SW 1271 (cell line): ENCODE measurements at places on chromosomes 13 and 19.
A peak's percentile ranks its signal among the peaks of the same experiment; 100 is the strongest.

DNA sequence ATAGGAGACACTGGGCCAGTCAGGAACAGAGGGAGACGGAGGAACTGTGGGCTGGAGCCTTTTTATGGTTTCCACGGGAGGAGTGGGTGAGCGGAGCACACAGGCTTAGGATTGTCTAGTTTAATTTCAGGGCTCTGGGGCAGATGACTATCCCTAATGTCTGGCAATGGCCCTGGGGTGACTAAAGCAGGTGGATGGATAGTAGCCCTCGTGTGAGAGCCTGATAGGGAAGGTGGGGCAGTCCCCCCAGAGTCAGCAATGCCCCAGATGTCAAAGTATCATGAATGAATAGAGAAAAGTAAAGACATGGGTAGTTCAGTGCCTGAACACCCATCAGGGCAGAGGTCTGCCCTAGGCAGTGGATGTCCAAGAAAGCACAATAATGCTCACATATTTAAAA is 94.2 kb downstream of the ZDHHC20 start:
- no peak for DNase-seq

- no peak for DNase-seq
These were observed 8.3 kb upstream of the EPHX3 start for GRCh38 chr19:15240515-15240914.

DNA sequence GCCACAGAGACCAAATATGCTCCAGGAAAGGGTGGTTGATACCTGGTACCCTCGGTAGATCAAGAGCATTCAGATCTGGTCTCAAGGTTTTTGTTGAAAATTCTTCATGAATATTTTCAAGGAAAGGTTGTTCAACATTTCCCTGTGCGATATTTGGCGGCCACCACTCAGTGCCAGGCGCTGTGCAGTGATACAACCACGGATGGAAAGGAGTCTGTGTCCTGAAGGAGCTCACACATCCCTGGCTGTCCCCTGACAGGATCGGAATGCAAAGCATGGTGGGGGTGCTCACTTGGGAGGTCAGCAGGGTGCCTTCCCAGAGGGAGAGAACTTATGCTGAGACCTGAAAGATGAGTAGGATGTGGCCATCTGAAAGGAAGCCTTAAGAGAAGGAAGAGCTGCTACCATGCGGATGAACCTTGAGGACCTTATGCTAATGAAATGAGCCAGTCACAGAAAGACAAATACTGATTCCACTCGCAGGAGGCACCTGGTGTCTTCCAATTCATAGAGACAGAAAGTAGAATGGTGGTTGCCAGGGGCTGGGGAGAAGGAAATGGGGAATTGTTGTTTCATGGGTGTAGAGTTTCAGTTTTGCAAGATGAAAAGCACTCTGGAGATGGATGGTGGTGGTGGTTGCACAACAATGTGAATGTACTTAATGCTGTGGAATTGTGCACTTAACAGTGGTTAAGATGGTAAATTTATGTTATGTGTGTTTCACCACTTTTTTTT is 41.6 kb downstream of the HSPH1 start:
- DNase-seq: no peak

DNA sequence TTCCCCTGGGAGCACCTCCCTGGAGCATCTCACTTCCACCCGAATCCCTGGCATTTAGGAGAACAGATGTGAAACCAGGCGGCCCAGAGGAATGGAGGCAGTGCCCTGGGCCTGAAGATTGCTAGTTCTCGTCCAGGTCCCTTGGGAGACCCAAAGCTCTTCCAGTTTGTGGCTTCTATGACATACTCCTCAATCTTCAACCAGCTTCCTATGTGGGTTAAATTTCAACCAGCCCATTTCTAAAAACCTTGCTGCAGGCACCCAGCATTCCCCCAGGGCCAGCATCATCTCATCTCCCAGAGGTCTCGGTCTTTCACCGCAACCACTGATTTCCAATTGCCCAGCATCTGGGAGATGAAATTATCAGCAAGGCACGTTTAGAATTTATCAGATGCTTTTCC is 46.0 kb upstream of the STK24 start:
- DNase-seq: no peak

DNA sequence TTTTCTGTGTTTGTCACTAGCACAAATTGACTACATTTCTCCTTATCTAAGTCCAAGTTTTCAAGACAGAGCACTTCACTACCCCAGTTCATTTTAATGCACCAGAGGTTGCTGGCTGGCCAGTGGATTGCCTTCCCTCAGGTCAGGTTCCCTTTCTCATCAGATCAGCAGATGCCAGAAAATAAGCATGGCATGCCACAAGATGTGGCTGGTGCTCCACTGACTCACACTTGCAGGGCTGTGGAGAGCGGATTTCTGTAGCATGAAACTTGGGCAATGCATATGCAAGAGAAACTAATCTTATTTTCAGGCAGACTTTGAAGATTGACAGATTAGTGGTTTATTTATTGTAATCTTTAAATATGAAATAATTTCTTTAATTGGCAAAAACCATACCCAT is 79.5 kb downstream of the RUBCNL start:
- no peak for DNase-seq

- DNase-seq: no peak
These were observed 22.8 kb downstream of the COL4A2 start for GRCh38 chr13:110329798-110330461.

DNA sequence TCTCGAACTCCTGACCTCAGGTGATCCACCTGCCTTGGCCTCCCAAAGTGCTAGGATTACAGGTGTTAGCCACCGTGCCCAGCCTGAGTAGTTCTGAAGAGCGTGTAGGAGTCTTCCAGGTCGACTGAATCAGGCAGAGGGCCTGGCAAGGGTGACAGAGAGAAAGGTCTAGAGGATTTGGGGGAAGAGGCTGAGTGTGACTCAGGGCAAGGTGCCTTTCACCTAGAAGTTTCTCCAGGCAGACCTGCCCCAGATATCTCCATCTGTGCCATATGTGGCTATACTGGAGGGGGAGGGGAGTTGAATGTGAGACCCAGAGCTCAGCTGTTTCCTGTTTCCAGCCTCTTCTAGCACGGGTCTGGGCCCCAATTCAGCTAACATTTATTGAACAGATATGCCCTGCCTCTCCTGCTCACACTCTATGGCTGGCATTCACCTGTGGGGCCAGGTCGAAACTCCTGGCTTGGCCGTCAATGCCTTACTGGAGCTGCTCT is 1.3 kb downstream of the CCDC159 start:
- no peak for DNase-seq

- DNase-seq: no peak
These were observed 9.9 kb downstream of the DNM2 start for GRCh38 chr19:10727685-10728201.

- no peak for DNase-seq
These were observed 158.7 kb upstream of the RNF113B start for GRCh38 chr13:98335721-98336120.

GRCh38 chr19:15305582-15306334 is 26.6 kb downstream of the BRD4 start:
- no peak for DNase-seq

- no peak for DNase-seq
These were observed 5.3 kb downstream of the TTYH1 start for GRCh38 chr19:54420383-54421168.

DNA sequence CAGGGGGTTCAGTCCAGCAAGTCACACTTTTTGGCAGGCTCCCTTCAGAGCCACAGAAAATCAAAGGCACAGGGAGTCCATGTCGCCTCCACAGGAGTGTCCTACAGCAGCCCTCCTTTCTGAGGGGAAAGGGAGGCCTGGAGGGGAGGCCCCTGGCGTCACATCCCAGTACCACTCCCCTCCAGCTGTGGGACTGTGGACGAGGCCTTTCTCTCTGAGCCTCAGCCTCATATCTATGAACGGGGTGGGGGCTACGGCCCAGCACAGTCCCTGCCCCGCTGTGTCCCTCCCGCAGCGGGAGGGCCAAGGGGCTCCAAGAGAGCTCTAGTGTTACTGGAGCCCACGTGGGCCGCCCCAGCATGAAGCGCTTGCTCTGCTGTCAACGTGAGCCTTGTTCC is 23.8 kb downstream of the PEPD start:
- DNase-seq: no peak

DNA sequence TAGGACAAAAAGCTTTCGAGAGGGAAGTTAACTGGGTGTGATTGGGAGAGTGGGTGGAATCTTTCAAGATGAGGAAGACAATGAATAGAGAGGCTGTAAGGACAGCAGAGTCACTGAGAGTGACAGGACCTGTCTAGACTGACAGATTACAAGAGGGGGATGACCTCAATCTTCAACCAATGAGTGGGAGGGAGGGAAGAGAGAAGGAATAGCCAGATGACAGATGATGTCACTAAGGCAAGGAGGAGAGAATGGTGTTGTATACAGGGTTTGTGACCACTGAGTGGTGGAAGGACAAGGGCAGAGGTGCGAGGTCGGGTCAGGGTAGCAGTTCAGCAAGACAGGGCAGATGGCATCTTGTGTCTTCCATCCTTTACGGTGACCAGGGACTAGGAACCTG is 5.8 kb upstream of the ILF3 start:
- DNase-seq: no peak

DNA sequence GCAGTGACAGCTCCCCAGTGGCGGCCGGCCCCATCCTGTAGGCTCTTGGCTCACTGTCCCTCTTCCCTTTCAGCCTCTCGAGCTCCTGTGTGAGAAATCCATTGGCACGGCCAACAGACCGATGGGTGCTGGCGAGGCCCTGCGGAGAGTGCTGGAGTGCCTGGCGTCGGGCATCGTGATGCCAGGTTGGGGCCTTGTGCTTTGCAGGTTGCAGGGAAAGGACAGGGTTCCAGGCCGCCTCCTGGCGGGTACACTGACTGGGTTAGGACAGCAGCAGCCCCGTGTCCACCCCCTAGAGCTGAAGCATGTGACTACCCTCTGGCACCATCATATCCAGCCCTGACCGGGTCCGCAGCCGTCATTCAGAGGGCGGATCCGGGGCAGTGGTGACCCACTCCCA is 21.5 kb upstream of the QTRT1 start:
- DNase-seq: no peak

DNA sequence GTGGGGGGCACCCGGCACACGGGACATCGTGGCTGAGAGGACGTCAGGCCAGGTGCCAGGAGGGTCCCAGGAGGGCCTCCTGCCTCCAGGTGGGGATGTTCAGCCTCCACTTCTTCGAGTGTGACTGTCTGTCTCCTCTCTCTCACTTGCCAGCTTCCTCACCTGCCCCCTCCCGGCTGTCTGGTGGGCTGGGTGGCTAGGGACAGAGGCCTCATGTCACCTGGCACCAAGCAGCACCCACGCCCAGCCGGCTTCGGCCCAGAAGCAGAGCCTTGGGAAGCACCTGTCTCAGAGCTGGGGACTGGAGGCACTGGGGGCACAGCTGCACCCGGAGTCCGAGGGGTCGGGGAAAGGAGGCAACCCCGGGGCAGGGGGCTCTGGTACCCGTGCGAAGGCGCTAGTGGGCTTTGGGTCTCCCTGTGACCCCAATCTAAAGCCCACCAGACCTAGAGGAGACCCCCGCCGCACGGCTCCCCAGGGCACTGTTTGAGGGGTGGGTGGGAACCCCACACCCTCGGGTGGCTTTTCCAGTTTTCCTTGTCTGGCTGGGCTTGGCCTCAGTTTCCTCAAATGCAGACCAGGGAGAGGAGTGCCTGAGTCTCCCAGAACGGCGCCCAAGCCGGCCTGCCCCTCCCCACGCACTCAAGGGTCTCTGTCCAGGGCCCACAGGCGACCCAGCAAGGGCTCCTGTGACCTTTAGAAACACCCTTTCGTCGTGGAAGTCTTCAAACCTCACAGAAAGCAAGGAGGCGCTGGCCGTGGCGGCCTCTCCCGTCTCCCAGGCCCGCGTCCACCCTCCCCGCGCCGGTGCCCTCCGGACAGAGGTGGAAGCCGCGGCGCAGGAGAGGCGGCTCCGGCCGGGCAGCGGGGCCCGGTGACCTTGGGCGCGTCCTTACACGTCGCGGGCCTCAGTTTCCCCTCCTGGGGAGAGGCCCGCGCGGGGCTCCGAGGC is 664 bp upstream of the HCN2 start:
- no peak for DNase-seq

- DNase-seq: peak; percentile 47
These were observed 9.5 kb upstream of the MBNL2 start for GRCh38 chr13:97212601-97213040.

DNA sequence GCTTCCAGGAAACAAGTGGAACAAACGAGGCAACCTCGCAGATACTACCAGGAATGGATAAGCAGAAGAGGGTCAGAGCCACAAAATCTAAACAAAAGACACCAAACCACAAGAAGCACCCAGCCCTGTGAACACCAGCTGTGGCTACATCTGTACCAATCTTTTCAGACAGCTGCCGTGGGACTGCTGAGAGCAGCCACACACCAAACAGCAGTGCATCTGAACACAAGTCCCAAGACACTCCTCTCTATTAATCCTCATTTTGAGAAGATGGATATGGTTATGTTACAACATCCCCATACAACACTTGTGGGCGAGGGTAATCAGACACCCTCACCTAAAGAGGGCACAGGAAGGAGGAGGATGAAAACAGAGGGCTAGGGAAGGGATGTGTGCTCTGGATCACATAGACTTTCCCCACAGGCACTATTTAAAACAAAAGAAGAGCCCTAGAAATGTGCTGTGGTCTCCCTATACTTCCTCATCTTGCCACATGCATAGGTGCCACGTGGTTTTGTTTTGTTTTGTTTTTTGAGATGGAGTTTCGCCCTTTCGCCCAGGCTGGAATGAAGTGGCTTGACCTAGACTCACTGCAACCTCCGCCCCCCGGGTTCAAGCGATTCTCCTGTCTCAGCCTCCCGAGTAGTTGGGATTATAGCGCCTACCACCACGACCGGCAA is 41.6 kb upstream of the ZNF14 start:
- no peak for DNase-seq

- no peak for DNase-seq
These were observed 8.0 kb upstream of the CCER2 start for GRCh38 chr19:38919837-38920601.

- DNase-seq: no peak
These were observed 5.4 kb downstream of the MED25 start for GRCh38 chr19:49823472-49823871.

- DNase-seq: no peak
These were observed 74.8 kb upstream of the KLHL1 start for GRCh38 chr13:70183041-70183440.

- no peak for DNase-seq
These were observed 40.5 kb downstream of the DZIP1 start for GRCh38 chr13:95603887-95604555.

GRCh38 chr19:45464852-45465441 is 2.8 kb upstream of the FOSB start:
- no peak for DNase-seq

- DNase-seq: no peak
These were observed 233.9 kb downstream of the RGCC start for GRCh38 chr13:41691274-41691673.

- DNase-seq: no peak
These were observed 5.4 kb upstream of the CDC37 start for GRCh38 chr19:10408511-10409283.

- no peak for DNase-seq
These were observed 120.5 kb downstream of the STK24 start for GRCh38 chr13:98456413-98456845.
